LHCN-M2 (cell line): ENCODE measurements at places on chromosomes 3 and 15. TPM values are rescaled to one million over a fixed set of nuclear protein-coding genes. Genes with fewer than 3 reads are reported as not detected.

The LIPH gene
- total RNA-seq: not detected in 2 replicates

The POPDC2 gene
- 1.1 TPM in 1 of 2 replicates, not detected in the other for total RNA-seq

The TMEM212 gene
- not detected in 2 replicates for total RNA-seq

The NCK1 gene
- total RNA-seq: 28.6 and 33.0 TPM in 2 replicates

The EIF3J gene
- 28.3 and 35.0 TPM in 2 replicates for total RNA-seq

The ZNF860 gene
- 0.38 and 0.75 TPM in 2 replicates for total RNA-seq

The FAM43A gene
- 1.3 and 1.8 TPM in 2 replicates for total RNA-seq

The CTXN2 gene
- total RNA-seq: not detected in 2 replicates

The MESP1 gene
- 0.17 TPM in 1 of 2 replicates, not detected in the other for total RNA-seq

DNA sequence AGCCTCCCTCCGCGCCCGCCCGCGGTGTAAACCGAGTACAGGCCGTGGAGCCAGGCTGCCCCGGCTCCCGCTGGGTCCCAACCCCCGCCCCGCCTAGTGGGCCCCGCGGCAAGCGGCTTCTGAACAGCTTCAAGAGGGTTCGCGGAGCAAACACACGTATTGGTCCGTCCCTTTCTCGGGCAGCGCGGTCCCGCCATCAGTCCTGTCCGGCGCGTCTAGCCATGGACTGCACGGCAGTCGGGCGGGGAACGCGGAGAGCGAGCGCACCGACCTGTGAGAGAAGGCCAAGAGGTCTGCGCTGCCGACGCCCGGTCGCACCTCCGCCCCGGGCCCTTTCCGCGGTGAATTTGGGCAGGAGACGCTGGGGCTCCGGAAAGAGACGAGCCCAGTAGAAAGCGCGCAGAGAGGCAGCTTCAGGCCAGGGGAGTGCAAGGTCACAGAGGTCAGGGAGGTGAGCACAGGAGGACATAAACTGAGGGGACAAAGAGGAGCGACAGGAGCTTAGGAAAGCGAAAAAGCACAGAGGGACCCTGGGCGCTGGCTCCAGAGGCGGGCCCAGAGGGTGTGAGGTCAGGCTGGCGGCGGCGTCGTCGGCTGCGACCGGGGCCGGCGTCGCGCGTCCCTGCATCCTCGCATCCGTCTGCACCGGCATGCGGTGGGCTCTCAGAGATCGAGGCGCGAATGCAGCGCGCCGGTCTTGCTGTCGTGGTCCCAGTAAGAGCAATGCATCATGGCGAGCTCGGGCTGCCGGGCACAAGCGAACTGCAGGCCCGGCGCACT is 1.8 kb downstream of the FOXL2 start:
- no peak for DNase-seq

GRCh38 chr3:46538803-46539442 is 27.2 kb downstream of the LRRC2 start:
- DNase-seq: peak; percentile 57

- no peak for DNase-seq
These were observed 23.5 kb upstream of the EPHB3 start for GRCh38 chr3:184537885-184538665.

DNA sequence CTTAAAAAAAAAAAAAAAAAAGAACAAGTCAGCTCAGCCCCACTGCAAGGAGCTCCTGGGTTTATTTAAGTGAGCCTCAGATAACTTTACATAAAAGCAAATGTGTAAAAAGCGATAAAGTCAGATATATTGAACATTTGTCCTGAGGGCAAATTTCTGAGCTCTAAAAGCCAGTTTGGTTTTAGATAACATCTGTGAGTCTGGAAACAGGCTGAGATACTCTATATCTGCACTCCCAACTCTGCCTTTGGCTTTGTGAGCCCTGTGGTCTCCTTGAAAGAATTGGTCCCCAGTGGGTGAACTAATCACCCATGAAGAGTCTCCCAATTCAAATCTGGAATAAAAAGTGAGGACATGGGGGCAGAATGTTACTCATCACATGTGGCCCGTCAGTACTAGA is 104.6 kb downstream of the APBA2 start:
- no peak for DNase-seq

- no peak for DNase-seq
These were observed 200.8 kb upstream of the C2CD4B start for GRCh38 chr15:62365795-62366442.

- DNase-seq: no peak
These were observed 263.6 kb upstream of the AZI2 start for GRCh38 chr3:28612232-28612631.

DNA sequence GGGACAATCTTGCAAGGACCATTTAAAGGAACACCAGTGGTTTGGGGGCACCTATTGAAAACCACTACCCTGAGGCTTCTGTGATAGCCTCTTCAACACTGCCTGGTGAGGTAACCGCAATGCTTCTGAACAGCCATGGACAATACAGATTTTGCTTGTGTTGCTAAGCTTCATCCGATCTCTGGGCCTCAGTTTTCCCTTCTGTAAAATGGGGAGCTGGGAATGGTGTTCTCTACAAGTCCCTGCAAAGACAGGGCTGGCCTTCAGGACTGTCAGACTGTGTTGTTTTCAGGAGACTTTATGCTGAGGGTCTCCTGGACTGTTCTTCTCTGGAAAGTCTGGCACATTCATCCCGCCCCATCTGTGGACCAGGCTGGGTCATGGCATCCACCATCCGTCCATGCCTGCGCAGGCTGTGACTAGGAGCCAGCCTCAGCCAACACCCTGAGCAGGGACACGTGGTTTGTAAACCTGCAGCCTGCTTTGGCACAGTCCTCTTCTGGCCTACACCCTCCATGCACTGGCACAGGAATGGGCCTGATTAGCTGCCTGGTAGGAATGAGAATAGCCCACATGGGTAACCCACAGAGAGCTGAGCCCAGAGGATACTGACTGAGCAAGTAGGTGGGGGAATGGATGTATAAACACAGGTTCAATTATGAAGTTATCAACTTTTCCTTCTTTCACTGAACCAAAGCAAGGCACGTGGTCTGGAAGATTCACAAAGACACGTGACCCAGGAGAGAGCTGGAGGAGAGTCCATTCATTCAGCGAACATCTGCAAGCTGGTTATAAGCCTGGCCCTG is 55.3 kb downstream of the ROPN1B start:
- no peak for DNase-seq

- DNase-seq: no peak
These were observed 18.4 kb downstream of the PRKCI start for GRCh38 chr3:170240671-170241070.

- DNase-seq: no peak
These were observed 749.9 kb downstream of the TBL1XR1 start for GRCh38 chr3:176447369-176447768.

DNA sequence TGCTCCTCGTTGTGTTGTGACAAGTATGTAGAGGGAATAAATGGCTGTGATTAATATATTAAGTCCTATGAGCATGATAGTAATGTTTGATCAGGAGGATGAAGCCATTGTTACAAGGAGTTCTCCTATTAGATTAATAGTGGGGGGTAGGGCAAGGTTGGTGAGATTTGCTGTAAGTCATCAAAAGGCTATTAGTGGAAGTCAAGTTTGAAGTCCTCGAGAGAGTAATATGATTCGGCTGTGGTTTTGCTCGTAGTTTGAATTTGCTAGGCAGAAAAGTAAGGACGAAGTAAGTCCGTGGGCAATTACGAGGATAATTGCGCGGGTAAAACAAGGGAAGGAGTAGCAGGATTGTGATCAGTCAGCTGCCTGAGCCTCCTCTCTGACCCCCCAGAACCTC is 26.0 kb upstream of the BUB1B start:
- DNase-seq: no peak

GRCh38 chr15:70596354-70597055 is 166.9 kb downstream of the UACA start:
- DNase-seq: peak; percentile 91

- DNase-seq: peak; percentile 54
These were observed 1.4 kb downstream of the LOXL1 start for GRCh38 chr15:73927476-73928240.

GRCh38 chr15:73955326-73955725 is 29.1 kb downstream of the LOXL1 start:
- DNase-seq: no peak

GRCh38 chr3:103127737-103128136 is 692.9 kb downstream of the ZPLD1 start:
- DNase-seq: no peak

DNA sequence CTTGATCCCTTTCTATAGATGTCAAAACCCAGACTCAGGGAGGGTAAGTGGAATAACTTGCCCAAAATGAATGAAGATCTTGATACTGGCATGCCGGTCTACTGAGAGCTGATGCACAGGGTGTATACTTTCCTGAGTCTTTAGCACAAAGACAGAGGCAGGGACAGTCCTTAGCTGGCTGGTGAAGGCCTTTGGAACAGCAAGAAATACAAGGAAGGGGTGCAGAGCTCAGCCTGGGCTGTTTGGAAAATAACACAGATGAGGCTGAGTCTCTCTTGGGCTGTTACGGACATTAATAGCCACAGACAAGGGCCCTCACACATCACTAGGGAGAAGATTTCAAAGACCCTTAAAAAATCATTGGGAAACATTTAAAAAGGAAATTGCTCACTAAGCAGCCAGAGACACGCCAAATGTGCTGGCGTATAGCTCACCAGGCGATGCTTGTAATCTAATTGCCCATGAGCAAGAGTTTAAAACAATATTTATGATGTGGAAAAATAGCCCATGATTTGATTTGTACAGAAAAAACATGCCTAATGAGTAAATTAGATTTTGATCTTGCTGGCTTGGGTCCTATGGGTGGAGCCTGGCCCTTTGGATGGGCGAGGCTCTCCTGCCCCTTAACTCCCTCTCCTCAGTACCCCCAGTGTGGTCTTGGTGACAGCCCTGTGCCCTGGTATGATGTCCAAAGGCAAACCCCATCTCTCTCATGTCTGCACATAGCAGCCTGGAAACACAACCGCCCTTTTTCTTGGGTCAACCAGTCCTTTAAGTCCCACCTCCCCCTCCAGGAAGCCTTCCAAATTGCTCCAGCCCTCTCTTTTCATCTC is 81.8 kb upstream of the MRPS22 start:
- no peak for DNase-seq

DNA sequence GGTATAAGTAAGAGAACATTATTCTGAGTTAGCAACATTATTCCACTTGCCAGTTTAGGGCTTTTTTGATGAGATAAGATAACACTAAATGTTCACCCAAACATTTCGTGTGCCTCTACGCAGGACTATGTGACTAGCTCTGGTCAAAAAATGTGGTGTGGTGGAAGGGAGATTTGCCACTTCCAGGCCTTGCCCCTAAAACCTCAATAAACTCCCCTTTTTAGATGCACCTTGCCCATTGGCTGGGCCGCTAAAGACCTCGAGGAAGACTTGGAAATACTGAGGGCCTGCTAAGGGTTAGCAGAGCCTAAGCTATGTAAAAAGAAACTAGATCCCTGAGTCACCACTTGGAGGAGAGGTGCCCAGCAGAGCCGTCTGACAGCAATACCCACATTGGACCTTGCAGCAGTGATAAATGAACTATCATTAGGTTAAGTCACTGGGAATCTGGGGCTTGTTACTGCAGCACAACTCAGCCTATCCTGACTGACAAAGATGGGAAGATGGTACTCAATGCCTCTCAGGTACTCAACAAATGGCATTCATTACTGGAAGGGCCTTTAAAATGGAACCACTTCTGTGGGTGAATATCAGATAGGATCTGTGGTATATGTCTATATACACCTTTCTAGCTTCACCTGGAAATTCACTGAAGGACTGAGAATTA is 331.5 kb upstream of the TLE3 start:
- no peak for DNase-seq

DNA sequence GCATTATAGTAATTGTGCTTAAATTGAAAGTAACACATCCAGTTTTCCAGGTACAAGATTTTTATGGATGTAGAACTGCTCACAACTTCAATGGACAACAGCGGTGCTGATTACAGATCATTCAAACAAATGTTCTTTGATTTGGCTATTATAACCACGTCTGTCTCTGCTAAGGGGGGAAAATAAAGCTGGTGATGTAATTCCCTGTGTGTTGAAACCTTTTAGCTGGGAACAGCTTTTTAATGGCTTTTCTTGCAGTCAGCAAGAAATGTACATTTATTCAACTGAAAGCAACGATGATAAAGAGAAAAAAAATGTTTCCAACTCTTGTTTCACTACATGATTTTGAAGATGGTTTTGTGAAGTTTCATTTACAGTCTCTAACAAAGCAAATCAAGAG is 431.9 kb upstream of the AGTR1 start:
- no peak for DNase-seq
